Activated CD4-positive, alpha-beta T cell treated with anti-CD3 and anti-CD28 coated beads, Interleukin-2, amount 50 U/mL, for 4 hours (primary cell): ENCODE measurements at places on chromosomes 11 and 22.

GRCh38 chr11:11416502-11416901, 63.5 kb upstream of the CSNK2A3 start:
- no peak for DNase-seq

- no peak for DNase-seq
Observed at GRCh38 chr11:124754710-124755109, 2.7 kb upstream of the VSIG2 start.

GRCh38 chr11:118353084-118353710, 6.2 kb upstream of the UBE4A start:
- no peak for DNase-seq

GRCh38 chr11:134120143-134120850, 51.4 kb downstream of the JAM3 start:
- DNase-seq, result no peak

GRCh38 chr11:67252831-67253239, 13.4 kb upstream of the GRK2 start:
- DNase-seq, result no peak

GRCh38 chr11:68923614-68924013, 19.9 kb downstream of the IGHMBP2 start:
- DNase-seq, result no peak

DNA sequence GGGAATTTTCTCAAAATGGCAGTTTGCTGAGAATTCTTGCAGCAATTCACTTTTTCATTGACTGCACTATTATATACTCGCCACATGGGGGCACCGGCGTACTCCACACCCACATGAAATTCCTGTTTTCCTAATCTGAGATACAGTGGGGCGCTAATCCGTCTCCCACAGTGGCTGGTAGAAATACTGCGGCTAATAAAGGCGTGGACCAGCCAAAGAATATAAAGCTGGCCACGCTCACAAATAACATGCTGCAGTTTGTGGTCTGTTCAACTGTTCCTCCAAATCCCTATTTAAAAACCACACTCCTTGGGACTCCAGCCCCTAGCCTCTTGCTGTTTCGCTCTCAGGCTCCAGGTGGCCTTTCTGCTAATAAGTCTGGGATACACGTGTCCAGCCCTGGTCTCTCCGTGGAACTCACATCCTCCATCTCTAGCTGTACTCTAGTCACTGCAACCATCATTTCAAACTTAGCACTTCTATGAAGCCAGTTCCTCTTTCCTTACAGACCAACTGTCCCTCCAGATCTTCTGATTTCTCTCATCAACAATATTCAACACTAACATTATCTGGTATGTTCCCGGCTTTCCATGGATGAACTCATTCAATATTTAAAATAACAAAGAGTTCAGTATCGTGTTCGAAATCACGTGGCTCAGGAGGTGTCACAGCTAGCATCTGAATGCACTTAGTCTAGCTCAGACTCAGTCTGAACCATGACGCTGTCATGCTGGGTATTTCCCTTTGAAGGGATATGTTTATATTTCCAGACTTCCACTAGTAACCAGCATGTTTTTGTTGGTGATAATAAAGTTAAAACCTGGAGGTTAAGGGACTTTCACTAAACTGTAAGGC, 22.0 kb downstream of the TBRG1 start:
- DNase-seq, result no peak

DNA sequence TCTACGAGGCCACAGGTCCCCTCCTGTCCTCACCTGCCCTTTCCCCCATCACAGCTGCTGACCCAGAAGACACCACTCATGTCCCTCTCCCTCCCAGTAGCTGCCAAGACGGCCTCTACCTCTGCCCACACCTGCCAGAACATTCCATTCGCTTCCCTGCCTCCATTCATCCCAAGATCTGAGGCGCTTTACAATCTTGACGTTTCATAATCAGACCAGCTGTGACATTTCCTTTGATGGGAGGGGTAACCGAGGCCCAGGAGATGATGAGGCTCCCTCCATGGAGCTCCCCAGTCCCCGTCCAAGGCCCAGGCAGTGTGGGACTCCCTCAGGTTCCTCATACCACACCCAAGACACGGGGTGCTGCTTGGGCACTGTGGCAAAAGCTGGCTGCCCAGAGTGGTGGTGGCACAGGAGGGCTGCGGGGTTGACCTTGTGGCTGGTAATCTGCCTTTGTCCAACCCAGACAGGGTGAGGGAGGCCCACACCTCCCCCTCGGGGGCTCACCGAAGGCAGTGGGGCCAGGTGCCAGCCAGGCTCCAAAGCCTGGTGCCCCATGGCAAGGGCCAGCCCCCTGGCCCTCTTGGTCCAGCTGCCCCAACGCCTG, 17.3 kb downstream of the PHLDA2 start:
- no peak for DNase-seq

GRCh38 chr11:102386136-102386734, 39.2 kb downstream of the BIRC2 start:
- no peak for DNase-seq

- no peak for DNase-seq
Observed at GRCh38 chr11:27248576-27249509, 114.2 kb downstream of the CCDC34 start.

DNA sequence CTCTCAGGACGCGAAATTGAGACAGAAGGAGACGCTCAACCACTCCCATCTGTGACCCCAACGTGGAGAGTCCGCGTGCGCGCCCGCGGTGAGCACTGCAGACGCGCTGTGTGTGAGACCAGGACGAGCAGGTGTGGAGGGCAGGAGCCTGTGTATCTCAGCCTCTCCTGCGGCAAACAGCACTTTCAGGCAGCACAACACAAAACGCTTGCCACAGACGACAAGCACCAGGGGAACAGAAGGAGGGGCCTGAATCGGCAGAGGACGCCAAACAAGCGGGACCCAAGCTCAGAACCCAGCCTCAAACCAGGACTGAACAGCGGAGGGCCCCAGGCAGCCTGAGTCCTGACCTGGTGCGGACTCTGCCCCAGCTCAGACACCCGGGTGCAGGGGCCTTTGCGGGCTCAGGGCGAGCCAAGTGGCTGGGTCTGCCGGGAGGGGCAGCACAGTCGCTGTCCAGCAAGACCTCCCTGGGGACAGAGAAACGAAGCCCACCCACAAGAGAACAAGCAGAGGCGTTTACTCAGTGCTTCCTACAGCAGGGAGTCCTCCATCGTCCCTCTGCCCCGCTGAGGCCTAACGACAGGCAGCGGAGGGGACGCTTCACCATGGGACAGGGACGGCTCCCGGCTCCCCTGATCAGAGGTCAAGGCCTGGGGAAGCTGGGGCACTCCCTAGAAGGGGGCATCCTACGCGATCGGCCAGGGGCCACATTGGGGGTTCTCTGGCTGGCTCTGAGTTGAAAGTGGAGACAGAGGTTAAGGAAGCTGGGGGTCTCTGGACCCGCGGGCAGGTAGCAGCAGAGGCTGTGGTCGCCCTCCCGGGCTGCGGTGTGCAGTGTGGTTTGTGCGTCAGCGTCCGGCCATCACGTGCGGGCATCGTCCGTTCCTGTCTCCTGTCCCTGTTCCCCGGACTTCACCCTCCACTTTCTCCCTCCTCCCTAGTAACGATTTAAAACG, 560.8 kb downstream of the BRD1 start:
- no peak for DNase-seq

DNA sequence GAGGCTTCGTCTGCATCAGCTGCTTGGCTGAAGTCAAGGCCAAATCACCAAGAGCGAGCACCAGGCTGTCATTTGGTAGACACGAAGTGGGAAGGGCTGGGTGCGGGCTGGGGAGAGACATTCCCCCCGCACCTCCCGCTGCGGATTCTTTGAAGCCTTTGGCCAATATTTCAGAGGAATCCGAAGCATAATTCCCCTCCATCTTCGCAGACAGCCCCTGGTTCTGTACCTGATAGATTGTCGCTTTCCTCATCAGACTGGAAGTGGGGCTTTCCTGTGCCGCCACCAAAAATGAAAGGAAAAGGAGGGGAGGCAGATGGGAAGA, 15.3 kb downstream of the BLID start:
- no peak for DNase-seq

DNA sequence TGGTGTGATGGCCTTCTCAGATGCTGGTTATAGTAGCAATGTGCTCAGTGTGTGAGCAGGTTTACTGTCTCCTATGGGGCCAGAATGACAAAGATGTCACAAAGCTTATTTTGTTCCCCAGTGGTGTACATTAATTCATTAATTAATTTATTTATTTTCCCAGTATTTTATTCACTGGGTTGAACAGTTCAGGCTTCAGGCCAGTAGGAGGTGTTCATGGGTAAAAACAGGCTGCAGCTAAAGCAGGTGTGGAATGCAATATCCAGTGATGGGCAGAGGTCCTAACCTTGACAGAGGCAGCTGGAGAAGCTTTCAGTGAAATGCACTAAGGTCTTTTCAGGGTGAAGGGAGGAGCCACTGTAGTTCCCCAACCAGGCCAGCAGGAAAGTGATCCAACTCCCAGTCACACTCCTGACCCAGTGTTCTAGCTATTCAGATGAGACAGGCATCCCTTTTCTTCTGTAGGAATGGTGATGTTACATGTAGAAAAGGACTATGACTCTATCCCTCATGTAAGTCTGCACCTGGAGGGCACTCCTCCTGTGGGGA, 7.8 kb upstream of the FANCF start:
- no peak for DNase-seq
